ENCODE measurements at places on chromosomes 6 and 20.

GRCh38 chr20:41138475-41139226, 1.3 kb downstream of the PLCG1 start:
- DNase-seq = peak; percentile 24

DNA sequence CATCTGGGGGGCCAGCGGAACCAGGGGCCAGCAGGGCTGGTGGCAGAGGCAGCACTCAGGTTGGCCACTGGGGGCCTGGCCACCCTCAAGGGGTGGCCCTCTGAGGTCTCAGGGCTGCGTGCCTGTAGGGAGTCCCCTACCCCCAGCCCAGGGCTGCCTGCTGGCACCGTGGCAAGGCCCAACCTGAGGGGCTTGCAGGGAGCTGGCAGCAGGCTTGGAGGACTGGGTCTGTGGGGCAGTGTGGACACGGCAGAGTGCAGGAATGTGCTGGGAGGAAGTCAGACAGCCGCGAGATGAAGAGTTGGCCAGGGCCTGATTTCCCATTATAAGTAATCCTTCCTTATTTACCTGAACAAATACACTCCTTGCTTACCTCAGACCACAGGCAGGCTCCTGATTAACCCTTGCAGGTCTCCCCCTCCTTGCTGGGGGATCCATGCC, at the start of gene SPDEF:
TSS of gene SPDEF (minus strand) at position 299 of the 441 bp plus-strand sequence. CDS start 11,874 bp downstream, outside the sequence.
- DNase-seq = peak; percentile 34

DNA sequence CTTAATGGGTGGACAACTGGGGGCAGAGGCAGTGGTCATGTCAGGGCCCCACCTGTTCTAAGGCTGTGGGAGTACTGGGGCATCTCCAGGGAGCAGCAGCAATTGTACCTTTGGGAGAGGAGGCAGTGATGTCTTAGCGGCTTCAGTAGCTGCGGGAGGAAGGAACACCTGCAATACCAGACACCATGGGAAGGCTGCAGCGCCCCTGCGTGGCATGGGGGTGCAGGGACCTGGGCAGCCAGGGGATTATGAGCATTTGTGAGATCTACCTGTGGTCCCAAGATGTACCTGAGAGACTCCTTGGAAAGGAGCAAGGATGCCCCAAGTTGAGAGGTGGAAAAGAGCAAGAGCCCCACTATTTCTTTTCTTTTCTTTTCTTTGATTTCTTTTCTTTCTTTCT, 112.1 kb upstream of the GPR6 start:
- no peak for DNase-seq

DNA sequence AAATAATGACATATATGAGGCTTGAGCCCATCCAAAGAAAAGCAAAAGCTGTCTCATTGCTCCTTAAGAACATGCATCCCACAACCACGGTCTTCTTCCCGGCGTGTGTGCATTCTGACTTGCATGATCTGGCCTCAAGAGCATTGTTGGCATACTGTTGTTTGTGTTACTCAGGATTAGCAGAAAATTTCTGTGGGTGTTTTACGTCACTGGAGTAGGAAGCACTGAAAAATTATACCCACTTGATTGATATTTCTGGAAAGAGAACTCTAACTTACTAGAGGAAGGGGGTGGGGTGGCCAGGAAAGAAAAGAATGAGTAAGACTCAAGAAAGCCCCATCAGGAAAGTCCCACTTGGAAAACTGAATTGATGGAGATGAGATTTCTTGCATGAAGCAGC, 326.2 kb upstream of the PRDM1 start:
- DNase-seq = peak; percentile 75

DNA sequence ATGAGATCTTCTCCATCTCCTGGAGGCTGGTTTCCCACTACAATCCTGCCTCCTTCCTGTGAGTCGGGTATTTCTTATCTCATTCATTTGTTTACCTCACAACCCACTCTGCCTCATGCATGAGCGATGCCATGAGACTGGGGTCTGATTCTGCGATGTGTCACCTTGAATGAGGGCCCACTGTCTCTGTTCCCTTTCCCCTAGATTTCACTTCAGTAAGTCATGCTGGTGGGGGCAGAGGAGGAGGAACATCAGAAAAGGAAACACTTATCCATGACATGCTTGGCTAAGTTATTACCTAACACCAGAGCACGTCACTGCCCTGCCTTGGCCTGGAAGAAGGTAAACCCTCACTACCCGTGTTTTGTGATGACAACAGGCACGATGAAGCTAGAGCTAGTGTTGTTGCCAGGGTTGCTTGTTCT, 337.4 kb upstream of the PRDM1 start:
- DNase-seq = peak; percentile 34

DNA sequence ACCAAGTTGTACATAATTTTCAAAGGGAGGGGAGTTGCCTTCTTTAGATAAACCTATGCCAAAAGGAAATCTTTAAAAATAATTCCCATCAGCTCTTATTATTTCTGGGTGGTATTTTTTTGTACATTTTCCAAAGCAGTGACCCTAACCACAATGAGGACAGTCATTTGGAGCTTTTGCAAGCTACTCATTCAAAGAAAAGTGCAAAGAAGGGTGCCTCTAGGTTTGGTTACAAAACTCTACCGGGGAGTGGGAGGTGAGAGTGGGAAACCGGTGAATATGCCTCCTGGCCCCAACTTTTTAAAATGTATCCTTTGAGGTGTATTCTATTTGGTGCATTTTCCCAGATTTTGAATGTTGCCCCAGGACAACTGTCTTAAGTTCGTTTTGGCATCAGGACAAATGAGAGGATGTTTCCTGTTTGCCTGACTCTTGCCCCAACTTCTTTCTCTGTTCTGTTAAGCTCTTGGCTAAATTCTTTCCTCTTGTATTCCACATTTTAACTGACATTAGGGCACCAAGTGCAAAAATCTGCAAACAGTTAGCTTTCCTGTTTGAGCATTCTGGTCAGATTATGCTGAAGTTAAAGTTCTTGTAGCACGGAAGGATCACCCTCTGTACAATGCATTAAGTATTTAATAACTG, 78.9 kb downstream of the SLX4IP start:
- DNase-seq = peak; percentile 40

GRCh38 chr6:25050356-25050755, 114.6 kb upstream of the RIPOR2 start:
- DNase-seq = peak; percentile 91

GRCh38 chr6:119200512-119201175, 122.2 kb upstream of the FAM184A start:
- no peak for DNase-seq
